ENCODE measurements at places on chromosomes 2 and 18.

GRCh38 chr2:30380824-30381223, 66.2 kb upstream of the LCLAT1 start:
- DNase-seq = no peak

DNA sequence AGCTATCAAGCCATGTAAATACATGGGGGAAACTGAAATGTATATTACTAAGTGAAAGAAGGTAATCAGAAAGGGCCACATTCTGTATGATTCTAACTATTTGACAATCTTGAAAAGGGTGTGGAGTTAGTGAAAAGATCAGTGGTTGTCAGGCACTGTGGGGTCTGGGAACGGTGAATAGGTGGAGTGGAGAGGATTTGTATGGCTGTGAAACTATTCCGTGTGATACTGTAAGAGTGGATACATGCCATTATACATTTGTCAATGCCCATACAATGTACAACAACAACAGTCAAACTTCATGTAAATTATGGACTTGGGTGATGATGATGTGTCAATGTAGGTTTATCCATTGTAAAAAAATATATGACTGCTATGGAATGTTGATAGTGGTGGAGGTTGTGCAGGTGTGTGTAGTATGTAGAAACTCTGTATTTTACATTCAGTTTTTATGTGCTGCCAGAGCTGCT, 1116.2 kb downstream of the SUCLG1 start:
- no peak for DNase-seq

DNA sequence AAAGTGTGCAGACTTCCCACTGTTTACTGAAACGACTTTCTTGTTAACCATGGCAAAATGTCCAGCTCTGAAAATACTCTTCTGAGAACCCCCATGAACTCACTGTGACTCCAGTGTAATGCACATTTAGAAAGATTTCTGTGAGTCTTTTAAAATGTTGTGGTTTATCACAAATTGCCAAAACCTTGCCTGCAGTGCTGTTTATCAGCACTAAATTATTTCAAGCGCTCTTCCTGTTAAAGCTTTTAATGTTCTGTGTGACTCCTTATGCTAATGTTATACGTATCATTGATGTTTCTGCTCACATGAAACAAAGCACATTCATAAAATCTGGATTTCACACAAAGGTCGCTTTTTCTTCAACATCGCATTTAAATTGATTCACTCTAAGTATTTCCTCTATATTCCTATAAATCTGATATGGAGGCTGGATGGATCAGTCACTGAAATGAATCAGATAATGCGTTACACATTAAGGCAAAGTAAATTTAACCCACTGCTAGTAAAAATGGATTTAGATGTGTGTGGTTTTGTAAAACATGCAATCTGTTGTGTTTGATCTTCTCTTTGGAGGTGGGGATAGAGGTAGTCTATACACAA, 521.2 kb downstream of the NYAP2 start:
- no peak for DNase-seq

- DNase-seq = no peak
Measured at GRCh38 chr2:41736105-41736567, 311.7 kb upstream of the PKDCC start.

DNA sequence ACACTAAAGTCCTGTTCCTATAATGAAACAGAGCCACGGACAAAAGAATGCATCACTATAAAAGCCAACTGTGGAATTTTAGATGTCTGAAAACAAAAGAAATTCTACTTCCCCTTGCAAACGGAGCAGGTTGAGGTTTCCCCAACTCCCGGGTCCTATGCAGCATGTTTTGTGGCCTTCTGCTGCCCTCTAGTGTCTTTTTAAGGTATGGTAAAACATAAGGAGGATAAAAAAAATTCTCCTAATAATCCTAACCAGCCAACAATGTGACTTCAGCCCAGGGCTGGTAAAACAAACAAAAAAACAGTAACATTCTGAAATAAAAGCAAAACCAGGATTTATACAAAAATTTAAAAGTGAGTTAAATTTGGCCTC, 539.5 kb downstream of the NRXN1 start:
- peak; percentile 6 for DNase-seq

GRCh38 chr2:237208373-237209260, 122.9 kb downstream of the COPS8 start:
- no peak for DNase-seq

- DNase-seq = no peak
Measured at GRCh38 chr2:84243788-84244733, 215.0 kb downstream of the SUCLG1 start.

GRCh38 chr18:3255611-3256165, 6.2 kb upstream of the MYL12B start:
- DNase-seq = no peak

- no peak for DNase-seq
Measured at GRCh38 chr18:9539283-9539682, 64.0 kb downstream of the RALBP1 start.

- no peak for DNase-seq
Measured at GRCh38 chr2:128024816-128025215, 3.0 kb downstream of the SAP130 start.

DNA sequence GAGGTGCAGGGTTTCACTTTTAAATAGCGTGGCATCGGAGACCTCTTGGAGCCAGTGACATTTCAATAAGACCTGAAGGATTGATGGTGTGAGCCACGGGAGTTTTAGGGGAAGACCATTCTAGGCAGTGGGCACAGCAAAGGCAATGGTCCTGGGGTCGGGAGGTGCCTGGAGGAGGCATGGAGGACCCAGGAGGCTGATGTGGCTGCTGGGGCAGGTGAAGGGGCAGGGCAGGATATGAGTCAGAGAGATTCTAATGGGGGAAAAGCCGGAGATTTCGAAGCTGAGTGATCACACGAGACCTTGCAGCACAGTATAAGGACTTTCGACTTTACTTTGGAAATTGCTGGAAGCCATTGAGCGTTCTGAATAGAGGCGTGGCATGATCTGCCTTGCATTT, 79.6 kb upstream of the KCNE4 start:
- DNase-seq = no peak

- DNase-seq = no peak
Measured at GRCh38 chr18:42784632-42785031, 330.9 kb downstream of the RIT2 start.

GRCh38 chr2:28613633-28614501, 118.0 kb downstream of the PLB1 start:
- peak; percentile 12 for DNase-seq

DNA sequence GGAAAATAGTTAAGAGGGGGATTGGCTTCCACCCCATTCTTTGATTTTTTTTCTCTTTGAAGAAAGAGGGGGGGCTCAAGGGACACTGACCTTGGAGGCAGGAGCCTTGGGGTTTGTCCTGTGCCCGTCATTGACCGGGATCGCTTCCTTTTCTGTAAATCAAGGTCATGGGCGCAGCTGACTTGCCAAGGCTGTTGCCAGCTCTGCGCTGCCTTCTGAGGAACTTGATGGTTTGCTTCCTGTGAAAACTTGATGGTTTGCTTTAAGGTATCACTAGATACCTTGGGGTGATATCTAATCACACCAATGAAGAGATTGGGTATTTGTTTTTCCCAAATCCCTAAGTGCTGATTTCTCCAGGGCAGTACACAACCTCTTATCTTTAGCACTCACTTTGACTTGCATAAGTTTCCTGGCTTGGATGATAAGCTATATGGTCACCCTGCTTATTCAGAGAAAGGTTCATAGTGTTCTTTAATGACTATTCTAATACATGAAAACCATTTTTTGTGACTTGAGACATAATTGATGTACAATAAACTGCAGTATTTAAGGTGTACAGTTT, 56.0 kb downstream of the DGKD start:
- no peak for DNase-seq

GRCh38 chr2:235347691-235348090, 146.2 kb upstream of the AGAP1 start:
- no peak for DNase-seq

DNA sequence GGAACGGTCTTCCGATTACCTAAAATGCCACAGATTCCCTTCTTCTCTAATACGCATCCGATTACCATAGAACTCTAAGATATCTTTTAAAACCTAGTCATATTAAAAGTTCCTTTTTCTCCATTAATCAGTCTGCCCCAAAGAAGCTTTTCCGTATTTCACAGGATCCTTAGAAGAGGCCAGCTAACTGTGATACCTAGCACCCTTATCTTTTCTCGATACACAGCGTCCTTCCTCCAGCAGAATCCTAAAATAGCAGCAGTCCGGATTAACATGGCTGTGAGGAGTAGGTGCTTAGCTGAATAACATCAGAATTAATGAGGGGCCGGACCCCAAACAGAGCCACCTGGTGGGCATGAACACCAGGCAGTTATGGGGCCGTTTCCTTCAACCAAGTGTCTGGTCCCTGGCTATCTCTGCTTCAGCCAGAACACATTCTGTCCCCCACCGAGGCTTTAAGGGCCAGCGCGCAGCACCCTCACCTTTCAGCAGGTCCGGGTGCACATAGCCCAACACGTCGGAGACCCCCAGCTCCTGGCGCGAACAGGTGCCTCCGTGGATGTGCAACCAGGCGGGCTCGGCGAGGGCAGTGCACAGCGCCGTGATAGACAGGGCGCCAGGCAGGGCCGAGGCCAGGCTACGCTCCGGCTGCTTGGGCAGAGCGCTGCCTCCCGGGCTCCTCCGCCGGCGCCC, 995 bp downstream of the TMEM127 start:
- no peak for DNase-seq

DNA sequence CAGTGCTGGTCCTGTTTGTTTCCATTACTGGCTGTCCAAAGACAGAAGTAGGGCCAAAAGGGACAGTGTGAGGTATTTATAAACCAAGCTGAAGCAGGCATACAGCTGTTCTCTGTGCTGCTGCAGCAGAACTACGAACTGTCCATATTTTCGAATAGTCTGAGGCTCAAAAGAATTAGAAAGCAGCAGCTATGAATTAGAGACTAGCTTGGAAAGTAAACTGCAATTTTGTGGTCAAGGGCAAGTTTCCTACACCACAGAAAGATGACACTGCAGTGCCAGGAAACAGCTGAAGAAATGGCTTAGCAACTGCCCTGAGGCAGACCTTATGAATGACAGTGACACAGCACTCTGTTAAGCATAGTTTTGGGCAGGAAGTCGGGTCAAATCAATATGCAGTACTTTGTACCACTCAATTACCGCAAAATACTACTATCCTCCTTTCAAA, 125.3 kb downstream of the TMEM131 start:
- no peak for DNase-seq

DNA sequence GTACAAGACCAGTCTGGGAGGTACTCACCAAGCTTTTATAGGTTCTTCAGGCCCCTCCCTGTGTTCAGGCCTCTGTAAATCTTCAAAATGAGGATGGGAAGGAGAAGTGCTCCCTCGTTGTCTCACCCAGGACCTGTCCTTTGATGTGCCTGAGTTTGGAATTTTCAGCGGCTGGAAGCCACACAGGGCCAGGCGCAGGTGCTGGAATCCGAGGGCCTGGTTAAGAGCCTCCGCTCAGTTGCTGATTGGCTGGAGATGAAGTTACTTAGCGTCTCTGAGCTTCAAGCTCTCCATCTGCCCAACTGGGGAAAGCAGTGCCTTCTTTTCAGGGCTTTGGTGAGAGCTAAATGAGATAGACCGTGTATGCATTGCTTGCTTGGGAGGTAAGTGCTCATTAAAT, 30.0 kb downstream of the HJURP start:
- no peak for DNase-seq

Measured in T follicular helper cell (primary cell).